ENCODE measurements at places on chromosomes 3 and 15.

DNA sequence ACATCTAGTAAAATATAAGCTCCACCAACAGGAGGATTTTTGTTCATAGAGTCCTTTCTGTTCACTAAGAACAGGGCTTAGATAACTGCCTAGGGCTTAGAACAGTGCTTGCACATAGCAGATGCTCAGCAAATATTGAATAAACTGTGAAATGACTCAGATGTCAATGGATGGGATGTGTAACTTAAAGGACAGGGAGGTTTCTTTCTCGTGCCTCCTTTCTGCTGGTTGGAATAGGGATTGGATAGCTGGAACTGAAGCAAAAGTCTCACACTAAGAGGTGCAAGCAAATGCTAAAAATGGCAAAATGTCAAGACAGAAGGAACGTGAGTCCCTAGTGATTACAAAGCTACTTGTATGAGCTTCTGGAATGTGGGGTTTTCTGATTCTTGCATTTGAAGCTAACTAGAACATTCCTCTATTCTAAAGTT, 392.8 kb upstream of the WNT5A start:
- DNase-seq, result no peak

GRCh38 chr3:108473711-108474110, 36.7 kb downstream of the MYH15 start:
- no peak for DNase-seq

DNA sequence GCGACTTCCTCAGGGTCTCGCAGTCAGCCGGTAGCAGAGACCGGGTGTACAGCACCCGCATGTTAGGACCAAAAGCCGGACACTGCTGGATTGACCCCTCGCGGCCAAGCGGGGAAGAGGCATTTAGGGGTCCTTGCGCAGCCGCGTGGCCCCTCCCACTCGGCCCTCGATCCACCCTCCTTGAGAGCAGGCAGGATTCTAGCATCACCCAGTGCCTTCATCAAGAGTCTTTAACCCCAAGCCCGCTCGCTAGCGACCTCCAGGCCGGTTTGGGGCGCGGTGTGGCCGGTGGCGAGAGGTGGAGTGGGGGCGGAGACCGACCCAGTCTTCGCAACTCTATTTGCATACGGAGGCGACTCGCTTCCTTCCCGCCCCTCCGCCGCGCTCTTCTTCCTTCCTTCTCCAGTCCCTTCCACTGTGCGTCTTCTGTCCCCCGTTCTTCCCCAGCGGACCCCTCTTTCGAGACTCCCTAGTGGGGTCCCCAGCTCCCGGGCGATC, at the start of gene ST6GAL1:
Gene ST6GAL1 (plus strand): TSS at position 384 of the 498 bp plus-strand sequence. CDS start 112,178 bp downstream, outside the sequence.
- DNase-seq, result peak; percentile 63

- no peak for DNase-seq
These were observed 359.7 kb upstream of the ROPN1 start for GRCh38 chr3:124351430-124352148.

GRCh38 chr15:70185251-70185711, 87.6 kb upstream of the TLE3 start:
- DNase-seq, result no peak

DNA sequence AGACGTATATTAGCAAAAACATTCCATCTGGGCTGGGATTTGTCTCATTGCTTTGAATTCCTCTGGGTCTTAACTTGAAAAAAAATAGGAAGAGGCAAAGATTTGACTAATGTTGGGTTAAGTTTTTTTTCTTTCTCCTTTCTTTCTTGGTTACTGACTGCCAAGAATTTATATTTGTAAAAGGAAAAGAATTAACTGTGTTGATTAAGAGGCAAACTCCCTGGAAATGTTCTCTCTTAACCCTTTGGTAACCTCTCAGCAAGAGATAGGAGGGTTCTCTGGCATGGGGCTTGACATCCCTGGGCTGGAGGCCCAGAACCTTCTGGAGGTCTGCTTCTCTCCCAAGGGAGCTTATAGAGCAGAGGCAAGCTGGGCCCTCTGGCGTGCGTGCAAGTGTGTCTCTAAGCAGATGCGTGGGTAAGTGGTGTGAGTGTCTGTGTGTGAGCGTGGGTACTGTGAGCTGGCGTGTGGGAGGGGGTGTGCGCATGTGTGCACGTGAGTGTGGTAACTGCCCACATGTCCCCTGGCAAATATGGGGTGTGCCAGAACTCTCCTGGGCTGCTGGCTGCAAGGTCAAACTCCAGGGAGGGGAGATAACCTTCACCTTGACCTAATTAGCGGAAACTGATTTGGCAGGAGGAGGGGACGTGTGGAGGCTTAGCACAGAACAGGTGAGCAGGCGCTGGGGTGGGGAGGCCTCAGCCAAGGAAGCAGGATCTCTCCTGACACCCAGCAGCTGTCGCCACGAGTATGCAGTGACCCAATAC, 49.4 kb upstream of the MAGEF1 start:
- DNase-seq, result no peak

DNA sequence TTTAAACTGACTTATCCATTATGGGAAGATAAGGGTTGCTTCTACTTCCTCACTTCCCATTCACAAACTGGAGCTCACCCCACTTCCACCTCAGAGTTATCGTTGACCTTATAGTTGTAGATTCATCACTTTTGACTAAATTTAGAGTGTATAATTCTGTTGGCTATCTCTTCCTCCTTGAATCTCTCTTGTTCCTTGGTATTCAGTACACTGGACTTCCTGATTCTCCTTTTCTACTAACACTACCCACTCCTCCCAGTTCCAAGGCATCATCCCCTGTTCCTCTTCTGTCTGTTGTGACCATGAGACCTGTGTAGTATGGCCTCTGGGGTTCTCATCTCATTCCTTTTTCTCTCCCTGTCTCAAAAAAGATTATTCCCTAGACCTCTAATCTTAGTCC, 5.9 kb upstream of the GPR87 start:
- no peak for DNase-seq

DNA sequence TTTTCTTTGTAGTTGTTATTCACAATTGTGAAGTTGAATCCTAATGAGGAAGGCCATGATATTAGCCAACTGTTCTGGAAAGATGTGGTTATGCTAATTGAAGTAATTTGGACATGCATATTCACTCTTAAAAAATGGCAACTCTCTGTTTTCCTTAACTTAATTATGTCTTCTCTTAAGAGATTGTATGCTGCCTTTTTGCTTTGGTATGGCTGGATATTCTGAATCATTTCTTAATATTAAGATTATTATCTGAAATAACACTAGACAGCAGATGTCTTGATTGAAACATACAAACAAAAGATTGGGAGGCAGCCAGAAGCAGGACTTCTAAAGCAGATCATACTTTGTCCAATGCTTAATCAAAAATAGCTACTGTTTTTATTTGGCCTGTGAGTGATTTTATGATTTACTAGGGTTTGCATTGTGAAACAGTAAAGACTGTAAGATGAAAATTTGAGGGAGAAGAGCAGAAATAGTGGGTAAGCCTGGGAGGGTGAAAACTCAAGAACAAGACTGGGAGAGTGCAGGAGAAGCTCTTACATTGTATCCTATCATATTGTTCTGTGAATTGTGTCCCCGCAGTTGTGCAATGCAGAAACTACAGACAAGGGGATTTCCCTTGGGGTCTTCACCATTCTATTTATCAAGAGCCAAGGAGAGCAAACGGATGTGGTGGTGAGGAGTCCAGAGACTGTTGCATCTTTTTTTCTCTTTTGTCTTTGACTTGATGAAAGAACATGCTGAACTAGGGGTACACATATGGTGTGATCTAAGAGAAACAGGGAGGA, 554.8 kb downstream of the TUSC7 start:
- no peak for DNase-seq

GRCh38 chr15:35306361-35306981, 221.4 kb upstream of the NANOGP8 start:
- DNase-seq, result no peak

GRCh38 chr3:113423699-113424098, 17.6 kb downstream of the CFAP44 start:
- DNase-seq, result no peak

All from stimulated activated CD4-positive, alpha-beta T cell treated with anti-CD3 and anti-CD28 coated beads, Interleukin-12 subunit alpha, Interleukin-12 subunit beta, amount 100 ng/mL, for 48 hours (primary cell).